Fibroblast of the aortic adventitia (primary cell): ENCODE measurements at places on chromosomes 1 and 21. TPM values are rescaled to one million over a fixed set of nuclear protein-coding genes. Genes with fewer than 3 reads are reported as not detected.

DNA sequence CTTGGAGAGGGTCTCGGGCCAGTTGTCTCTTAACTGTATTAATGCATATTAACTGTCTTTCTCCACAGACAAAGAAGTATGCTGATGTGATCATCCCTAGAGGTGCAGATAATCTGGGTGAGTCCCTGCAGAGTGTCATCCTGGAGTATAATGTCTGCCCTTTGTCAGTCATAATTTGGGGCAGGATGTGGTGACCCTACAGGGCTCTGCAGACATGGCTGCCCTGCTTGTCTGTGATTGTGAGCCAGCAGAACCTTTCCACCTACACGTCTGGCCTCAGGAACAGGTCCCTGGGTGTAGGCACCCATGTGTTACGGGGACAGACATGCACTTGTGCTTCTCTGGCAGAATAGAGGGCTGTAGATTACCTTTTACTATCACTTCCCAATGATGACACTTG is 78.4 kb downstream of the UCK2 start:
- DNase-seq, result no peak

DNA sequence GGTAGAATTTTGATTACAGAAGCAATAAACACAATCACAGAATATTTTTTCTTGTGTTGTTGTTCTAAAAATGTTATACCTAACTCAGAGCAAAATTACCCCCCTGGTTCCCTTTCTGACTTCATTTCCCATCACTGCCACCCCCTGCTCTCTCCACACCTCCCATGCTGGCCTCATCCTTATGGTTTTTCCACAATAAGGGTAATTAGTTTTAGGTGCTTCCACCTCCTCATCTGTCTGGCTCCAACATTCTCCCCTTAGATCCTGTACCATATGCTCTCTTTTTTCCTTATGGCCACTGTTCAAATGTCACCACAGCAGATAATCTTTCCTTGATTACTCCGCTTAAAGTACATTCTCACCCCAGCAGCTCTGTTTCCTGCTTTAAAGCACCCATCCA is 2208.6 kb downstream of the MRPL39 start:
- no peak for DNase-seq

- no peak for DNase-seq
Measured at GRCh38 chr21:46125846-46126301, 28.0 kb downstream of the COL6A2 start.

- peak; percentile 97 for DNase-seq
Measured at GRCh38 chr1:66575739-66576138, 41.8 kb downstream of the SGIP1 start.

- no peak for DNase-seq
Measured at GRCh38 chr1:1978108-1978507, 25.5 kb downstream of the CFAP74 start.

DNA sequence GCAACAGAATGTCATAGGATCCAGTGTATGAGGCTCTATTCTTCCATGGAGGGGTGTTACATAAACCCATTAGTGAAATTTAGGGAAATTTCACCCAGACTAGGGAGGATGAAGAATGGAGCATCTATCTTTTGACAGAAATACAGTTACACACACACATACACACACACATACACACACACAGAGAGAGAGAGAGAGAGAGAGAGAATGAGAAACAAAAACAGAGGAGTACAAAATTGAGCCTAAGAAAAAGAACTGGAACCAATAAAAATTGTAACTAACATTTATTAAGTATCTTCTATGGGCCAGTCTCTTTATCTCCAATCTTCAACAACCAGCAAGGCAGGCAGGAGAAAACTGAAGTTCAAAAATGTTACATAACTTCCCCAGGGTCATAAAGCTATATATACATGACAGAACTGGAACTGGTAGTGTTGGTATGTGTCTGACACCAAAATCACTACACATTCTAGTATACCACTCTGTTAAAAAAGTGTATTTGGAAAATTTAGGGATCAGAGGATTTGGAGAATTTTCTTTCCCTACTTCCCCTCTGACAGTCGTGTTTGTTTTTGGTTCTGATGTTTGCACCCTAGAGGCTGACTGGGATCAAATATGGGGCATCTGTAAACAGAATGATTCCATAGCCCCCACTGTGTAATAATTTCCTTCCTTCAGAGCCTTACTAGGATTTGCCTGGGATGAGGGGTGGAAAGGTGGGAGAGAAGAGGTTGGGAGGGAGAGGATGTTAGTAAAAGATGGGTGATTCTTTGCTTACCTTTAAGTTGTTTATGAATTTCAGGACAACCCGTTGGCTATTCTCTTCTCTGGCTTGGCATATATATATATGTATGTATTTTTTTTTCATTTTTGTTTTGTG is 1.0 kb upstream of the ZFYVE9 start:
- peak; percentile 10 for DNase-seq

- DNase-seq, result no peak
Measured at GRCh38 chr1:33237579-33237978, 18.7 kb upstream of the ZNF362 start.

DNA sequence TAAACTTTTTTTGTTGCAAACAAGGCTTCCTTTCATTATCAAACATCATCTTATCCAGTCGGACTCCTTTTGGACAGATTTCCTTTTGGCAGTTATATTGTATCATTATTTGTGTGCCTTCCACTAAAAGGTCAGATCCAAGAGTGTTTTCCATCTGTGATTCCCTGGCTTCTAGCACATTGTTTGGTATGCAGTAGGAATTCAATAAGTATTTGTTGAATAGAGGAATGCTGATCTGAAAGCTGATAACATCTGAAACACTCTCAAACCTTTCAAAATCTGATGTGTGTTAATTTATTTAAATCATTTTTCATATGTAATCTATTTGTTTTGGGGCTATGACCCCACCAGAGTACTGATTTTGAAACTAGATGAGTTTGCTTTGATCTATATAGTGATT is 39.0 kb downstream of the NDC1 start:
- DNase-seq, result peak; percentile 4

GRCh38 chr21:45641480-45642035 is 2.0 kb upstream of the PCBP3 start:
- no peak for DNase-seq

- DNase-seq, result no peak
Measured at GRCh38 chr1:200771625-200772555, 33.2 kb downstream of the CAMSAP2 start.

DNA sequence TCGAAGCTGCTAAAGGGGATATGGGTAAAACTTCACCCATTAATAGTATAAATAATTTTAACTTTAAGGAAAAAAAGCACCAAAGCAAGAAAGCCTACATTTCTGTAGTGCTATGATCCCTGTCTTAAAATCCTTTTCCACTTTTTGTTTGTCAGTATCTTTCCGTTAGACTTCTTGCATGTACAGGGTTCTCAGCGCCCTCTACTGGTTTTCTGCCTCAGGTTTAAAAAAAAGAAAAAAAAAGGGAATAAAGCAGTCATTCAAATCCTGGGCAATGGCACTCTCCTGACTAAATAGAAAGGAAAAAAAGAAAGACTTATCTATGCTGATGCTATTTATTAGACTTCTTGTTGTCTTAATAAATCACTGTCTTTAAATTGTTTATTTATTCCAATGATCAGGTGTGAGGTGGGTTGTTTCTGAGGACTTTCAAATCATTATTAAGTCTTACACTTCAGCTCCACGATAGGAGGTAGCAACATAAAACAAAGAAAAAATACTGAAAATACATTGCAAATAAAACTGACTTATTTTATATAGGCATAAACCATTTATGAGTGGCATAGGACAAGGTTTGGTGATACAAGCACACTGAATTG is 475.4 kb upstream of the NR5A2 start:
- DNase-seq, result peak; percentile 88

DNA sequence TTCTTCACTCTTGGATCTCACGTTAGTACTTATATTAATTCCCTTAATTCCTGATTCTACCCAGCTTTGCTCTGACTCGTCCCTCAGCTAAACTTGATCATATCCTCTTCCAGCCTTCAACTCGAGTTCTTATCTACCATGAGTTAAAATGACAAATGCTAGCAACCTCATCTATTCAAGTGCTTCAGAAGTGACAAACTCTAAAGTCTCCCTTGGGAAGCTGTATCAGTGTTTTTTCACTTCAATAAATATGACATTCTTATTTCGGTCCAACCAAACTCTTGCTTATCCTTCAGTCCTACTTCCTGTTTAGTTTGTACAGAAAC is 75.3 kb downstream of the FOXJ3 start:
- no peak for DNase-seq

GRCh38 chr1:151146072-151146411 is 389 bp downstream of the SEMA6C start:
- peak; percentile 7 for DNase-seq

Gene C1orf52
- 9.2 and 10.8 TPM in 2 replicates for total RNA-seq

Gene COL11A1
- 0.45 and 49.6 TPM in 2 replicates for total RNA-seq

Gene HSF2BP
- 2.3 and 7.3 TPM in 2 replicates for total RNA-seq

Gene CCDC185
- total RNA-seq, result not detected in 2 replicates

Gene CD1B
- total RNA-seq, result not detected in 2 replicates

Gene ADCY10
- total RNA-seq, result 0.09 and 0.25 TPM in 2 replicates

Gene PTPRC
- 0.09 TPM in 1 of 2 replicates, not detected in the other for total RNA-seq

Gene S100A2
- 3.3 TPM in 1 of 2 replicates, not detected in the other for total RNA-seq
